ENCODE measurements at places on chromosomes 3 and 15.
A peak's percentile ranks its signal among the peaks of the same experiment; 100 is the strongest.

DNA sequence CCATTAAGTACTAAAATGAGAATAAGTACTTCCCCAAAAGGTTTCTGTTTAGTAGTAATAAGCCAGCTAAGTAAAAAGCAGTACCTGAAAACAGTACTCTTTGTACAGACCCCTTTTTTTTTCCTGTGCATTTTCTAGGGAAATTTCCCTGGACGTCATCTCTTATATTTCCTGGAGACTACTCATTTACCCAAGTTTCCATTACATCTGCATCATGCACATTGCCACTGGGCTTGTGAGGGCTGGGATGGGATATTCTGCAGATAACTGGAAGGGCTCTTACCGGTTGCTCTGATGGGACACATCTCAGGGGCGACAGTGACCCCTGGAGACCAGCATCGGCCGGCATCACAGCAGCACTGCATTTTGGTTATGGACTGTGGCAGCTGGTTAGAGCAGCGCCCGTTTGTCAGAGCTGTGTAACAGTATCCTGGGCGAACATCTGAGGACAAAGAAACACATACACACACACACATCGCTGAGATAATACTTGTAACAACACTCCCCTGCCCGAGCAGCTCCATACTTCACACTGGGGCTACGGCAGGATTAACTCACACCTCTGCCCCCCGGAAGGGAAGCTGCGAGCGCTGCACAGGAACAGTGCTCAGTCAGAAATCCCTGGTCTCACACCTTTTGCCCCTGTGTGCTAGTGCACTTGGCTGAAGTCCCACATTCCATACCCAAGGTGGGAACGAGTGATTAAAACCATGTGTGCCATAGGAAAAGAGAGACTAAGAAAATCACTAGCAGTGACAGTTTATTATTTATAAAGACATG lies 124.9 kb downstream of the FBN1 start:
- DNase-seq = no peak

GRCh38 chr15:51263116-51263515 lies 75.3 kb downstream of the CYP19A1 start:
- no peak for DNase-seq

DNA sequence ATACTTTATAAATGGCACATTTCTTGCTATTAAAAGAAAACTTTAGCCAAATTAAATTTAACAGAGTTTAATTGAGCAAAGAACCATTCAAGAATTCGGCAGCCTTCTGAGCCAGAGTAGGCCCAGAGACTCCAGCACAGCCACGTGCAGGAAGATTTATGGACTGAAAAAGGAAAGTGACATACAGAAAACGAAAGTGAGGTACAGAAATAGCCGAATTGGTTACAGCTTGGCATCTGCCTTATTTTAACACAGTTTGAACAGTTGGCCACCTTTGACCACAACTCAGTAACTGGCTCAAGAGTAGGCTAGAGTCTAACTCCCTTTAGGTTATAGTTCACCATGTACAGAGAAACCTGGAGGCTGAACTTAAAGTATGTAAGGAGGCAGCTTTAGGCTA lies 17.6 kb downstream of the CFAP44 start:
- DNase-seq = no peak

GRCh38 chr15:28106294-28107110 lies 7.4 kb upstream of the OCA2 start:
- no peak for DNase-seq

DNA sequence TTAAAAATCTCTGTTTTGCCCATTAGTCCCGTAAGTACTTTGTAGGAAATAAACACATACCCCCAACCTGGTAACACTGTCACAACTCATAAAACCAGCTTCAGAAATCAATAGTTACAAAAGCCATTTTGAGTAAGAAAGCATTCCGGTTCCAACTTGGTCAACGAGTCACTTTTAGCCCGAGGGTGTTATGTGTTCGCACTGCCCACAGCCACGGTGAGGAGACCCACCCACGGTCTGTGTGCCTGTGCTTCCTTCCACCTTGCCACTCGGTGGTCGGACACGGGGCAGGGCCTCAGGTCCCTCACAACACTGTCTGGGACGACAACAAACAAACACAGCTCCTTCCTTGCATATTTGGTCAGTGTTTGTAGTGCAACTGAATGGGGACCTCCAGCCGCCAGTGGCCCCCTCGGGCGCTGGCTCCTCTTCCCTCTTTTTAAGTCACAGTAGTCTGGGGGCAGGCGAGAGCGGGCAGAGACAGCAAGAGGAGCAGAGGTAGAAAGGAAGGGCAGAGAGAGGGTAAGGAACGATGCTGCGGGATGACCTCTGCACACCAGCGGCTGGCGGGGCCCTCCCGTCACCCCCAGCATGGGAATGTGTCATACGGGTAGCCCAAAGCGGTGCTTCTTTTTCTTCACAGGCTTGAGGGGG lies 5.2 kb upstream of the MUSTN1 start:
- no peak for DNase-seq

GRCh38 chr3:64685331-64685799 lies 2.4 kb downstream of the ADAMTS9 start:
- DNase-seq = no peak

- DNase-seq = no peak
Observed at GRCh38 chr3:77247061-77247460, 207.2 kb downstream of the ROBO2 start.

DNA sequence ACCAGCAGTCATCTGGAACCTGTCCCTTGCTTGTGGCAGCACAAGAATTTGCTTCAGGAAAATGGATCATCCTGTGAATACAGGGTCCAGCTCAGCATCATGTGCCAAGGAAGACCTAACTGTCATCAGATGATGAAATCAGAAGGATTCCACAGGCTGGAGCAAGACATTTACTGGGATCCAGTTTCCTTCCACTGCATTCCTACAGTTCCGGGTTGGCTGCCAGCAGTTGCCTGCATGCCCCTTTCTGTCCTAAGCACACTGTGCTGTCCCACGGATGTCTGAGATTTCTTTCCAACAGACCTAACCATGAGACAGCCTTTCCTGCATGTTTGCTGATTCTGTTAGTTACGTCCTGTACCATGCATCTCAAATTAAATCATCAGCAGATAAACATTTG lies 140.7 kb downstream of the IMPG2 start:
- no peak for DNase-seq

- no peak for DNase-seq
Observed at GRCh38 chr3:160477750-160478149, 28.2 kb upstream of the TRIM59 start.

GRCh38 chr3:173920386-173920785 lies 522.8 kb downstream of the NLGN1 start:
- no peak for DNase-seq

DNA sequence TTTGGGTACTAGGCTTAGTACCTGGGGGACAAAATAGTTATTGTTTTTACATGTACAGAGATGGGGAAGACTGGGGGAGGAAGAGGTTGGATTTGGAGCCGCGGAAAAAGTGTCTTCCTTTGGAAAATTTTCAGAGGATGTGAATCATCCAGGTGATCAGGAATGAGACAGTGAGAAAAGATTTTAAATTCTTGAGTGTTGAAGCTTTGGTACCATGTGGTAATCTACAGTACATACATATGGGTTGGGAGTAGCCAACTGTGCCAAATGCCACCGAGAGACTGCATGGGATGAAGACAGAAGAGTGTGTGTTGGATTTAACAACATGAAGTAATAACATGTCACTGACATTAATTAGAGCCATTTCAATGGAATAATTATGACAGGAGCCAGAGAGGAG lies 1238.2 kb downstream of the ROBO1 start:
- no peak for DNase-seq

- DNase-seq = no peak
Observed at GRCh38 chr3:73687106-73688004, 62.6 kb upstream of the PDZRN3 start.

DNA sequence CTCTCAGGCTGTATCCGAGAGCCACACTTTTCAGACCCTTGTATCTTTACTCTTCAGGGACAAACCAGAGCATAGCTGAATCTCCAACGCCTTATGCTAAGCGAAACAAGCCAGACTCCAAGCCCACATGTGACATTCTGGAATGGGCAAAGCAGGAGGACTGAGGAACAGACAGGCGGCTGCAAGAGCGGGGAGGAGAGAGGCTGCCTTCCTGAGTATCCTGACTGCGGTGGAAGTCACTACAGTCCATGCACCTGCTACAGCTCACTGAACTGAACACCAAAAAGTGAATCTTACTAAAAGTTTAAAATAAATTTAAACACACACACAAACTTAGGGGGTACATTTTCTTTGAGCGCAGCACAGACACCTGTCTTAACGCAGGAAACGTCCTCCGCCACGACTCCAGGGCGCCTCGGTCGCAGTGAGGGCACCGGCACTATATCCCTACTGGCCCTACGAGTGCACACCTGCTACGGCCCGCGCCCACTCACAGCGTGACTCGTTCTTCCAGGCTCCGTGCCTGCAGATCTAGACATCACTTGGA lies 1.4 kb downstream of the CYFIP1 start:
- no peak for DNase-seq

- DNase-seq = no peak
Observed at GRCh38 chr3:192026661-192027060, 565.7 kb downstream of the PYDC2 start.

- DNase-seq = no peak
Observed at GRCh38 chr15:98861188-98861587, 146.4 kb downstream of the PGPEP1L start.

DNA sequence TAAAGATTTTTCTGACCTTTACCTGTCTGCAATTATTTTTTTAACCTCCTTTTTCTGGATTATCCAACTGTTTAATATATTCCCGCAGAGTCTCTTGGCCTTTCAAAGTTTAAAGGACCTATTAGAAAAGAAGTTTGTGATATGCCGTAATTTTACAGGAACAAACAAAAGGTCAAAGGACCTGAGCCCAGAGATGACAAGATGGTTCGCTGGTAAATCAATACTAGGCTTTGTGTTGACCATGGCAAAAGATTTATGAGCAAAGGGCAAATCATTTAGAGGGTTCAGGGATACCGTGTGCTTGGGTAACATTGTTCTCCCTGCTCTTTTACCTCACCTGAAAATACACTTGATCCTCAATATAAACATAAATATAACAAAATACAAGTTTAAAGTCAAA lies 923.5 kb downstream of the ROBO1 start:
- DNase-seq = no peak

DNA sequence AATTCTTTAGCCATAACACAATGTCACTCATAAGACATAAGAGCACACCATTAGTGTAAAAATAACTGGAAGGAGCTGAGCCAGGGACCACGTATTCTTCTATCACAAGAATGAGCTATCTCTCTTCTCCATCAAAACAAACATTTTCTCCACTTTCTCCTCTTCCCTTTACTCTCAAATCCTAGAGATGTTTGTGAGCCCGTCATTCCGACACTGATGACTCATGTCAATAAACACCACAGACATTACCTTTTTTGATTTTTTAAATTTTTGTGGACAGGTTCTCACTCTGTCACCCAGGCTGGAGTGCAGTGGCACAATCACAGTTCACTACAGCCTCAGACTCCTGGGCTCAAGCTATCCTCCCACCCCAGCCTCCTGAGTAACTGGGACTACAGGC lies 86.6 kb downstream of the MEX3B start:
- no peak for DNase-seq

- peak; percentile 94 for DNase-seq
Observed at GRCh38 chr3:47282424-47283192, at the start of the genes KIF9 and KLHL18. KIF9 (minus strand) TSS chr3:47282799; CDS start chr3:47277374, 5,425 bp downstream. KLHL18 (plus strand) TSS chr3:47282944; CDS start chr3:47282966, 22 bp downstream.

DNA sequence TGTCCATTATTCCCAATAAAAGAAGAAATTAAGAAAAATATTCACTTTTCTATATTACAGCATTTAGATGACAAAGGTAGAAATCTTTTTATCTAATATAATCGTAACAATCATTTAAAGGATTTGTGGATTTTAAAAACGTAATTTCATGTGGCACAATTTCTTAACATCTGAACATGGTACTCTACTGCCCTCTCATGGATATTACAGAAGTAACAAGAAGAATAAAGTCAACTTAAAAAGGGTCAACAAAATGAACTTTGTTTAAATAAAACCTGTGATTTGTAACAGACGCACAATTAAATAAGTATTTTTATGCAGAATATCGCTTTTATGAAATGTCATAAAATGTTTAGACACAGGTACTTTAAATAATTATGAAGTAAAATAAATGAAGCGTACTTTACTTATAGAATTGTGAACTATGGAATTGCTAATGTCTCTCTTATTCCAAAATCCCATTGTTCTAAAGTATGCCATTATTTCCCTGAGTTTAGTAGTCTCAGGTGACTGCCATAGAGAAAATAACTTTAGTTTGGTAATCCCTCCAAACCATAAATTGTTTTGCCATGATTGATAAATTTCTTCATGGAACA lies 366.8 kb upstream of the ZNF385D start:
- no peak for DNase-seq

GRCh38 chr15:63372753-63373152 lies 8.9 kb downstream of the CA12 start:
- DNase-seq = no peak

GRCh38 chr3:147729641-147730040 lies 320.5 kb downstream of the ZIC1 start:
- DNase-seq = no peak

DNA sequence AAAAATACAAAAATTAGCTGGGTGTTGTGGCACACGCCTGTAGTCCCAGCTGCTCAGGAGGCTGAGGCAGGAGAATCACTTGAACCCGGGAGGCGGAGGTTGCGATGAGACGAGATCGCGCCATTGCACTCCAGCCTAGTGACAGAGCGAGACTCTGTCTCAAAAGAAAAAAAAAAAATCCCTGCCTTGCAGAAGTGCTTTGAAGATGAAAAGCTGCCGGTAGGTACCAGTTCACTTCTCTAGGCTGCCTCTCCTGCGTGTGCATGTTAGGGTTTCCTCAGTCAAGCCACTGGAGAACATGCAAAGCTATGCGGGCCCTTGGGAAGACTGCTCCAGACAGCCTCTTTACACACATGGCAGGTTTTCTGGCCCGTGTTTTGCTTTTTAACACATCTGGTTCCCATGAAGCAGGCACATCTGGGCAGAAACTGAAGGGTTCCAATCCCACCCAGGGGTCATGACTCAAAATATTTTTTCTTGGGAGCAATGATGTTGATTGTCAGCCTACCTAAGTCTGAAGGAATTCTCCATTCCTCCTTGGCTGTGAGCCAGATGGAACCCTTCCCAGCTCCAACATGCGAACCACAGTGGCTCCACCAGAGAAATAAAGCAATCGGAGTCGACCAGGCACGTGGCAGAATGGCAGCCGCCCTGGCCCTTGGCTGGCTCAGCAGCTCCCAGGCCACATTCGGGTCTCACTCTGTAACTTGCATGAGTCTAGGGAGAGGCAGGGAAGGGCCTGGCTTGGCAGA lies 29.6 kb downstream of the MGLL start:
- no peak for DNase-seq

GRCh38 chr3:64352639-64352992 lies 127.3 kb upstream of the PRICKLE2 start:
- DNase-seq = no peak

DNA sequence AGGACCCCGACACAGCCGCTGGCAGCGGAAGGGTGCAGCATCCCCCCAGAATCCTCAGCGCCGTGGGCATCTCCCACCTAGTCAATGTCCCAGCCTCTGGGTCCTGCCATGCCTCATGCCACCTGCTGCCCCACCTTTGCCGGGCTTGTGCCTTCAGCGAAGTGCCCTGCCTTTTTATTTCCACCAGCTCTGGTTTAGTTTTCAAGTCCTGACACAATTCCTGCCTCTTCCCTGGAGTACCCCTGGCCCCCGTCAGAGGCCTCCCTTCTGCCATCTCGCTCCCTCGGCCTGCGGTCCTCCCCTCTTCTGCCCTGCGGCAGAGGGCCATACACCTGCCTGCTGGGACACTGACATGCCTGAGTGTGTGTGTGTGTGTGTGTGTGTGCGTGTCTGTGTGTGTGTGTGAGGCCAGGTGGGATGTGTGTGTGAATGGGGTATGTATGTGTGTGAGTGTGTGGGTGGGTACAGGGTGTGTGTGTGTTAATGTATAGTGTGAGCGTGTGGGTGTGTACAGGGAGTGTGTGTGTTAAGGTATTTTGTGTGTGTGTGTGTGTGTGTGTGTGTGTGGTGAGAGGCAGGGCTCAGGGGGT lies 129.9 kb downstream of the SMAD6 start:
- DNase-seq = no peak
